Heart left ventricle (tissue), 16 donors: ENCODE measurements at places on chromosomes 3 and 15.

GRCh38 chr15:101187820-101188636 lies 63.8 kb downstream of the CHSY1 start:
- DNase-seq, result peak; percentile 53

DNA sequence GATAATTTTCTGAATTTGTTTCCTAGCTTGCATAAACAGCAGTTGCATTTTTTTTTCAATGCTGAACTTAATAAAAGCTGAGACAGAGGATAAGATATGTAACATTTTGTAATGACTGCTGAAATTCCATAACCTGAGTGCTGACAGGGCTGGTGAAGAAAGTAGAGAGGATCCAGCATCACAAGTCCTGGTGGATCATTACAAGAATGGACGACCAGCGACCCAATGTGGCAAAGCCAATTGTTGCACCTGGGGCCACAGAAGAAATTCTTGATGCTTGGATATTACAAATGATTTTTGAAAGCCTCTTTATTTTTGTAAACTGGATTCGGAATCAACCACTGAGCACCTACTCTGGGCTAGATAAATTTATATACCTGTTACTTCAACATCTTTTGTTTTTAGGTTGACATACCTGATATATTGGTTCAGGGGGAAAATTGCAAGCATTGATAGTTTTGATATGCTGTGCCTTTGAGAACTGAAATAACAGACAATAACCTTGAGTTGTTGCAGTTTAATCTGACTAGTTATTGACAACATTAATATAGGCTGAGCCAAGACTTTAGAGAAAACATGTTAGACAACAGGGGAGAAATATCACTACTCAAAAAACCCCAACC lies 3.9 kb upstream of the ACTL6A start:
- peak; percentile 59 for DNase-seq

DNA sequence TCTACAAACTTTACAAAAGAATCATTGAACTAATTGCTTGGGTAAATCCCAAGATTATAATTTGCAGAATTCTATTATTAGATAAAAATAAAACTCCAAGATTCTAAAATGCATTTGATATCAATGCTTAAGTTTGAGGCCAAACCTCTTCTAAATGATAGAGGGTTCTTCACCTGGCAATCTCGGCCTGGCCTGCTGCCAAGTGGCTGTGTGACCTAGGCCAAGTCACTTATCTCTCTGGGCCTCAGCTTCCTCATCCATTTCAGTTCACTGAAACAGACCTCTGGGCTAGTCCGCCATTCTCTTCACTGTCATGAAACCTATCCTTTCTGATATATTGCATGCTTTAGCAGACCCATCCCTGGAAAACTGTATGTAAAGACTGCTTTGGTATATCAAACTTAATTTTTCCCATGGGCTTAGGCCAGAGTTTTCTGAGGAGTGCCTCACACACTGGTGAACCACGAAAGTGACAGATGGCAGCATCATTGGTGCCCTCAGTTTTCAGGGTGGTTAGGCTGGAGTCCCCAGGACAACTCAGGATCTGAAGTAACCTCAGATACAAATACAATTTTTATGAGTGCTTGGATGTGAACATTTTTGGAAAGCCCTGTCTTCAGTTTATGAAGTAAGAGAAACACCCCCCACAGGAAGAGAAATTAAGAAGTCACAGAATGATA lies 21.8 kb downstream of the NUDT16 start:
- no peak for DNase-seq

- no peak for DNase-seq
Observed at GRCh38 chr3:152835601-152836102, 721 bp downstream of the P2RY1 start.

- DNase-seq, result no peak
Observed at GRCh38 chr15:92101708-92102394, 248.3 kb downstream of the SLCO3A1 start.

DNA sequence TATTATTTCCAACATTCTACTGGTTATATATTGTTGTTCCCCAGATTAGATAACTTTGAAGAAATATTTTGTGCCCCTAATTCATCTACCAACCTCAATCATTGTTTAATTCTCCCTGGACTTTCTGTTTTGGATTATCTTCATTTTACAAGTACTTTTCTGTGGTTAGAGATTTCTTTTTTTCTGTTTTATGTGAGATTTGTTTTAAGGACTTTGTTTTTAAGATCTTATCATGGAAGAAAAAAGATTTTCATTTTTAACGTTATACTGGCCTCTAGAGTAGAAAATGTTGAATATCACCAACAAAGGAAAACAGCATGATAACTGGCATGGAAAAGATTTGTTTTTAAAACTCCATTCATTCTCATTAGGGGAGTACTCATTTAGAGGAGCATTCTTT lies 210.9 kb upstream of the KCNMB2 start:
- DNase-seq, result no peak
